Muscle of leg (tissue), 16 donors: ENCODE measurements at places on chromosomes 3 and 15.

DNA sequence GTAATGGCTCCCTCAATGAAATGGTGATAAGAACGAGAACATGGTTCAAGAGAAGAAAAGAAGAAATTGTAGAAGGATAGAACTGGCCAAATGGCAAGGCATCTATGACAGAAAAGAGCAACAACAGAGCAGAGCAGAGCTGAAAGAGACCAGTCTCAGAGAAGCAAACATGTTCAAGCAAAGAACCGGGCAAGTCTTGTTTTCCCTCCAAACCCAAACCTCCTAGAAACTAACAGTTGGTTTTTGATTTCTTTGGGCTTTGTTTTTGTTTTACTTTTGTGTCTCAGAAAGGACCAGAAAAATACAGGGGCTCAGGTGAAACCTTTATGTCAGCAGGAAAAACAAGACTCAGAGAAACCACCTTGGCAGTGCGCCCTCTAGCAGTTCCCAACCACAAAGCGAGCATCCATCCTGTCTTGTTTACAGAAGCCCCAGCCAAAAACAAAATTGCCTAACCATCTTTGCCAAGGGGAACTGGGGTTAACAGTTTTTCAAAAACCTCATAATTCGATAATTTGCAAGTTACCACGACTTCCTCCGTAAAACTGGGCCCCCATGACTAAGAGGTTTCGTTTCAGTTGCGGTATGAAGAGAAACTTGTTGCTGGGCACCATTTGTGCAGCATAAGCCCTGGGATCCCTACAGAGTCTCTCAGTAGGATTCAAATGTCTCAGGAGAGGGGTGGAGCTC is 159.2 kb upstream of the SLC24A5 start:
- DNase-seq = no peak

- DNase-seq = no peak
Observed at GRCh38 chr3:142808103-142808917, 80.6 kb downstream of the PCOLCE2 start.

DNA sequence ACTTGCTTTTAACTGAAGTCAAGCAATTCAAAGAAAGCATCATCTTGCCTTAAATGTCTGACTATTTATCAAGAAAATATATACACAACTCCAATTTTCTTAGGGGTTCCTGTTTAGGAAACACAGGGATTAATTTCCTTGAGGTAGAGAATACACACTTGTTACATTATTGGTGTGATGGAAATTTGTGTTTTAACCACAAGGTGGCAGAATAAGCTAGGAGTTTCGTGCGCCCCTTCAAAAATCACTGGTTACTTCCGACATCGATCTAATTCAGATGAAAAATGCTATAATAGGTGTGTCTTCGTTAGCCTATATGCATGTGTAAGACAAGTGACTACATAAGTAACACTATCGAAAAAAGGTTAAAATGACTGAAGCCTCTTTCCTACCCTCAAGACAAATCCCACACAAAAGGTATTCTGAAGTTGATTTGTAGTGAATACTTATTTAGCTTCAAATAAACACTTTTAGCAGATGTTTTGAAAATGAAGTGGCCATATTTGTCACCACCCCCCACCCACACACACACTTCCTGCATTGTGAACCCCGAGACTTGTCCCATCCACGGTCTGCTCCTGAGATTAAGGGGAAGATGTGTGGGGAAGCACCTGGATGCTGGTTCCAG is 246.5 kb downstream of the ROBO1 start:
- peak; percentile 52 for DNase-seq

DNA sequence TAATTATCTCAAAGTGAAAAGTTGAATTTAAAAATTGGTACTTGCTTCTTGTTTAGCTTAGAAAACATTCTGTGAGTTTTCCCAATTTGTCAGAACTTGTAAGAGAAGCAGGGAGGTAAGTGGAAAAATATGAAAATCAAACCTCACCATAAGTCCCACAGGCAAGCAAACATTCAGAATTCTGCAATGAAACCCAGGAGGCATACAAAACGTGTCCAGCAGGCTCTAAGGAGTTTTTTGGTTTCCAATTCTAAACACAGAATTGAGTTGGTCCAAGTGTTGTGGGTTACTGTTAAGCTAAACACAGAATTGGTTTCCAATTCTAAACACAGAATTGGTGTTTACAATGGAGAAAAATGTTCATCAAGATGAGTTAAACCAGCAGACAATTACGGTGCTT is 27.1 kb upstream of the ACKR4 start:
- peak; percentile 67 for DNase-seq

DNA sequence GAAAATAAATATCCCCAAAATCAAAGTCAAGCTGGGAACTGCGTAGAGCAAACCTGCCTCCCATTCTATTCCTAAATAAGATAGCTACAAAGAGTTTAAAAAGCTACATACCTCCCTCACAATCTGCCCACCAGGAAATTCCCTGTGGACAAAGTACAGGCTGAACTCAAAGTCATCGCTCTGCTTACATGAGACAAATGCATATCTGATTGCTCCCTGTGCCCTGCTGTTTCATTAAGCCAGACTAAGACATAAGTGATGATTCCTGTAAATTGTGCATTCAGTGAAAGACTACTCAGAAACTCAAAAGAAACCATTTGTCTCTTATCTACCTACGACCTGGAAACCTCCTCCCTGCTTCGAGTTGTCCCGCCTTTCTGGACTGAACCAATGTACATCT is 28.5 kb upstream of the EIF4A2 start:
- DNase-seq = no peak

GRCh38 chr15:81264072-81264857 is 59.7 kb downstream of the STARD5 start:
- DNase-seq = no peak

- DNase-seq = no peak
Observed at GRCh38 chr3:123229145-123229544, 27.4 kb downstream of the SEC22A start.

- DNase-seq = peak; percentile 79
Observed at GRCh38 chr15:94670438-94671034, 439.2 kb downstream of the MCTP2 start.

DNA sequence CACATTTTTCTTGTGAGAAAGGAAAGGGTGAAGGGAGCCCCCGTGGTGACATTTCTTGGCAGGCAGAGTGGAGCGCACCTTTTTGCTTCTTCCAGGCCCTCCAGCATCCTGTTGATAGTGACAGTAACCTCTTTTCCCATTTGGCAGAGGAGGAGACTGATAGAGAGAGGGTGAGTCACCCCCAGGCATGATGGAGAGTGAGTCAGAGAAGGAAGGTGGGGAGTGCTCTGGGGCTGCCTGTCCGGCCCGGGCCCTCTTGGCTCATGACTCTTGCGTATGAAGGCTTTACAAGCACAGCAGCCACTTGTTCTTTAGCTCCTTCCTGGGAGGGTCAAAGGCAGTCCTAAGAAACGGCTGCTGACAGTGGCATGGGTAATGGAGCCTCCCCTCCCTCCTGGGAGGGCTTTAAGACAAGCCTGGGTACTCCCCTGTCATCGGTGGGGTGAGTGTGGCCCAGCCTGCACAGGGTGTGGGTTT is 16.0 kb downstream of the ANKRD63 start:
- DNase-seq = no peak

GRCh38 chr15:68010361-68011153 is 43.6 kb upstream of the PIAS1 start:
- DNase-seq = no peak

DNA sequence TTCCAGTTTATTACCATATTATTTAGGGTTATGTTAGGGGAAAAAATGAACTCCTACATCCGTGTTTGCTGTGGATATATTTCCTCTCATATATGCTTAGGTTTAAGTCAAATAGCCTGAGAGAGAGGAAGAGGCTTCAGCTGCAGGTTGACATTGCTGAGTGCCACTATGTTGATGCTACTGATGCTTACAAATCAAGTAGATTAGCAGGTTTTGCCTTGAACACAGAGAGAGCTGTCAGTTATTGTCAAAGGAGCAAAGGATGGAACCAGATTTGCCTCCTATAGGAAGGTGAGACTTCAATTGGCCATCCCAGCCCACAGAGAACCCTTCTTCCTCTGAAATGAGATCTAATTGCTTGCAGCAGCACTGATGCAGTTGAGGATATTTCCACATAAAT is 339.2 kb downstream of the CADM2 start:
- DNase-seq = no peak

GRCh38 chr3:69090021-69090420 is 5.3 kb downstream of the ARL6IP5 start:
- DNase-seq = no peak

DNA sequence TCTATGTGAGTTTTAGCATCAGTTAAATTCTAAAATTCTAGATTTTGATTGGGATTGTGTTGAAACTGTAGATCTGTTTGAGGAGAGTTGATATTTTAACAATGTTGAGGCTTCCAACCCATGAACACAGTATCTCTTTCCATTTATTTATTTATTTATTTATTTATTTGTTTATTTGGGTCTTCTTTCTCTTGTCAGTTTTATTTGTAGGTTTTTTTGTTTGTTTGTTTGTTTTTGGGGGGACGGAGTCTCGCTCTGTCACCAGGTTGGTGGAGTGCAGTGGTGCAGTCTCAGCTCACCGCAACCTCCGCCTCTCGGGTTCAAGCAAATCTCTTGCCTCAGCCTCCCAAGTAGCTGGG is 25.3 kb downstream of the MRAS start:
- DNase-seq = no peak

GRCh38 chr3:149881879-149882278 is 68.9 kb downstream of the RNF13 start:
- no peak for DNase-seq

DNA sequence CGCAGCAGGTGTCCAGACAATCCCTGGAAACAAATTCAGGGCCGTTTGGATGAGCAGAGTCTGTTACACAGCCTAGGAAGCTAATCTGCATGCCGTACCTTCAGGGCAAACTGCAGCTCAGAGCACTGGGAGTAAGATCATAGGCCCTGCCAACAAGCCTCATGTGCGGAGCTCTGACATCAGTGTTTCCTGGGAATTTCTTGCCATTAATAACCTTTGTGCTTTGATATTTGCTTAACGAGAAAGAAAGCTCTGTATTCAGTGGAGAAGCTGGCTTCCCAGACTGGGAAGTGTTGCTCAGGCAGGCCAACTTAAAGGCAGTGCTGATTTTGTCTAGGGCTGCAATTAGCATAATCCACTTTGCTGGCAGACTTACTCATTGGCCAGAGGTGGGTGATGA is 116.1 kb upstream of the KLHL25 start:
- DNase-seq = no peak

DNA sequence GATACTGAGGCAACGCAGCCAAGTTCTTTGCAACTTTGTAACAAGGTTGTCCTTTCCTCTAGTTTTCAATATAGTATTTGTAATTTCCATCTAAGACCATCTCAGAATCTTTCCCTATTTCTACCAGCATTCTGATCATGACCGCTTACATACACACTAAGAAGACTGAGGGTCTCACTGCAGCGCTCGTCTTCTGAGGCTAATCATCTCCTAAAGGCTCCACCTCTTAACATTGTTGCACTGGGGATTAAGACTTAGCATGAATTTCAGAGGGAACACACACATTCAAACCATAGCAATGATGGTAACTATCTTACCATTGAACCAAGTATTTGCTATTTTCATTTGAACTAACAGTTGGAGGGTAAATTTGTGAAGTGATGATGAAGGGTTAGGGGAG is 463.3 kb upstream of the CCDC54 start:
- no peak for DNase-seq

- DNase-seq = no peak
Observed at GRCh38 chr15:63231706-63232105, 42.3 kb downstream of the RAB8B start.

- no peak for DNase-seq
Observed at GRCh38 chr3:26406636-26407035, 215.9 kb upstream of the LRRC3B start.

- DNase-seq = no peak
Observed at GRCh38 chr3:178706411-178706810, 170.2 kb downstream of the KCNMB2 start.

DNA sequence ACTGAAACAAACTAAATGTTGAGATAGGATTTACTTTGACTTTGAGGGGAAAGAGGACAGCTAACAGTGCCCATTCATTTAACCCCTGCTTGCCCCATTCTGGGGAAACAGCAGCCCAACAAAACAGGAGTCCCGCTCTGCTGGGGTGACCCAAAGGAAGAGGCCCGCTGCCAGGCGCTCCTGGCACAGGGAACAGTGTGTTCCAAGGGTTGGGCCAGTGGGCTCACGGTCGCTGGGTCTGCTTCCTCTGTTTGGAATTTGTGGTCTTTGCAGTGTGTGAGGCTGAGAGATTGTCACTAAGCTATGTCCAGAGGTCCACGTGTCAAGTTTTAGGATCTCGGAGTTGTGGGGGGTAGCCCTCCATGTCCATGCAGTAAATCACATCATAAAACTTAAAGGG is 250.4 kb upstream of the C2CD4B start:
- no peak for DNase-seq

DNA sequence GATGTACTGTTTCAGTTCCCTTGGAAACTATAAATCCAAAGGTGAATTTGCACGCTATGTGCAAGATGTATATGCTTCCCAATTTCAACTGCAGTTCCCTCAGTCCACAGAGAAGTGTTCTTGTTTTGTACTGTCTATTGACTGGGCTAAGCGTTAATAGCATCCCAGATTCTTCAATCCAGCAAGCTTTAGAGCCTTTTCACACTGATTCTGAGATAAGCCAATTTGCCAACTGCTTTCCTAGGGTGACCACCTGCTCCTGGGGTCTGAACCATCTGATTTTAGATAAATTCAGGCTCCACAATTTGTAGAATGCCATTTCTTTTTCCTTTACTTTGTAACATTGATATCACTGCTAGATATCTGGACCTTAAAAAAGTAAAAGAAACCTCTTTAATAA is 340.1 kb downstream of the PTPRG start:
- DNase-seq = no peak

- DNase-seq = no peak
Observed at GRCh38 chr15:66508293-66508883, 3.3 kb downstream of the ZWILCH start.

- peak; percentile 82 for DNase-seq
Observed at GRCh38 chr15:27401471-27401870, 430.5 kb downstream of the GABRG3 start.

- no peak for DNase-seq
Observed at GRCh38 chr15:89211678-89212170, 9.7 kb downstream of the RLBP1 start.

DNA sequence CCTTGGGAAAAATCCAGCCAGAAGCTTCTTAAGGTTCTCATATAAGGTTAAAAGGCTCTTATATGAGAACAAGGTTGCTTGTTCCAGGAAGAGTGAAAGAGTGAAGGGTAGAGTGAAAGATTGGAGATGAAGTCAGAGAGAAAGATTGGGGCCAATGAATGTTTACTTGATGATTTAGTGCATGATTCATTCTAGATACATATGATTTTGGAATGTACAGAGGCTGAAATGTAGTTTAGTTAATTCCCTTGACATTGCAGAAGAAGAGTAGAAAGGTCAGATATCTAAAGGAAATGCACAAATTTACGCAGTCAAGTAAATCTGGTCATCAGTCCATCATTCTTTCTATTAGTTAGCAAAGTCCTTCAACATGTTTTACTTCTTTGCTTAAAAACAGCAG is 619.8 kb upstream of the ZNF717 start:
- DNase-seq = no peak

DNA sequence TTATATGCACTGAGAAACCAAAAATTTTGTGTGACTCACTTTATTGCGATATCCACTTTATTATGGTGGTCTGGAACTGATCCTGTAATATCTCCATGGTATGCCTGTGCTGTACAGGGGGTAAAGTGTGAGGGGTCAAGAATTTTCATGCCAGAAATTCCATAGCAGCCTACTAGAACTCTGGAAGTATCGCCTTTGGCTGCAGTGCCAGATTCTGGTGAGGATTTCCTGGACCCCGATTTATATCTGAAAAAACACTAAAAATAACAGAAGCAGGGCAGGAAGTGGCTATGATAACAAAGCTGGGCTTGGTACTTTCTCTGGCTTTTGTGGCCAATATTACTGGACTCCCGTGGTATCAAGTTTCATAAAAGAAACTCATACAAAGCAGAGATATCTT is 36.4 kb downstream of the CCDC80 start:
- DNase-seq = no peak
